ENCODE measurements at places on chromosomes 12 and 14.

GRCh38 chr14:75837151-75837787 lies 144.5 kb downstream of the TGFB3 start:
- DNase-seq: no peak

GRCh38 chr14:75752086-75752485 lies 91.0 kb downstream of the TTLL5 start:
- no peak for DNase-seq

DNA sequence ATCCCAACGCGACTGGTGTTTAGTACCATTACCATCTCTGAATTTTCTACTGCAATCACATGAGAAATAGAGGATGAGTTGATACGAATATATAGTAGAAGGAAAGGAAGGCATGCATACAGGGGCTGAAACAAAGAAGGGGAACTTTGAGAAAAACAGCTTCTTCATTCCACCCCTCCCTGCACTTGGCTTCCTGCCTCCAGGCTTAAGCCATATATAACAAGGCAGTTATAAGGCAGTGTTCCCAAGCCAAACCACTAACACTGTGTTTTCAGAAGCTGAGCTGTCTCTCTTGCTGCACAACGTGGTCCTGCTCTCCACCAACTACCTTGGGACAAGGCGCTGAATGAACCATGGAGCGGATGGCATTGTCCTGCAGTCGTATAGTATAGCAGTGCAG lies 11.0 kb downstream of the LETMD1 start:
- no peak for DNase-seq

DNA sequence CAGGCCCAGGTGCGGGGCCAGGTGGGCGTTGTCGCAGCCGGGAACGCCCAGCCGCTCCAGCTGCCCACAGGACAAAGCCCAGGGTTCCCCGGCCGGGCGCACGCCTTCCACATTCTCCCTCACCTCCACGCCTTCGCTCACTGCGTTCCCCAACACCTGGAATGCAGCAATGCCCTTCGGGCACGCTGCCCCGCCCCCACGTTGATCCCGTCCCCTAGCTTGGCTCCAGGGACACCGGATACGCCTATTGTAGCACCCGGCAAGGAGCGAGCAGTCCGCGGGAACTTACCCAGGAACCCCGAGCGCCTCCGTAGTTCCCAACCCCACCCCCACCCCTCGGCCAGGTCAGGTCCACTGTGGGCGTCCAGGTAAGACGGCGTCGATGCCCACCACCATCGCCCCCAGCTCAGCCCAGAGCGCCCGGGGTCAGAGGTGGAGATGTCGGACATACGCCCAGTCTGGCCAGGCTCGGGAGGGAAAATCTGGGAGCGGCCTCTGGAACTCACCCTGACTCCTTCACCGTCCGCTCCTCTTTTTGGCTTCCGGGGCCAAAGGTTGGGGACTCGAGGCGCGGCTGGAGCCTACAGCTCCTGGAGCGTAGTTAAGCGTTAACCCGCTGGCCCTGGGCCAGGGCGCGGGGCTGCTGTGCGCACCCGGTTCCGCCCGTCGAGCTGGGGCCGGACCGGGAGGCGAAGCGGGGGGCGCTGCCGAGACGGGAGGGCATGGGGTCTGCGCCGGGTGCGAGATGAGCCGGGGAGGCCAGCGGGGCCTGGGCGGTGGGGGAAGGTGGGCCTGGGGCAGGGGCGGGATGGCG lies 594 bp upstream of the CEP170B start:
- DNase-seq: no peak

- peak; percentile 33 for DNase-seq
Measured at GRCh38 chr12:132089407-132089910, 54.7 kb downstream of the DDX51 start.

- DNase-seq: no peak
Measured at GRCh38 chr14:101635749-101636560, 74.7 kb downstream of the DIO3 start.

DNA sequence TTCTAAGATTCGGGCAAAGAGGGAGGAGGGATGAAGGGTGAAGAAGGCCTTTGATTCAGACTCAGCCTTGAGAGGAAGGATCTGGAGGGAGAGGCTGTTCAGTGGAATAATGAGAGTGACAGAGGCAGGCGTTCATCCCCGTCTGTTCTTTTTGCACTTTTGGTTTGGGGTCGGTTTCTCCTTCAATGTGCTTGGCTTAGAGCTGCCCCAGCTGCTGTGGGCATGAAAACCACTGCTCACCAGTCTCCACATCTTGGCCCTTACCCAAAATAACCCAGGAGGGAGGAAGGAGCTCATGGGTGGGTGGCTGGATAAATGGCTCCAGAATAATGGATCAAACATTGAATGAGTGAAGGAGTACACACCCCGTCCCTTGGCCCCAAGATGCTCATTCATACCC lies 261.7 kb upstream of the FKBP4 start:
- DNase-seq: no peak

- peak; percentile 2 for DNase-seq
Measured at GRCh38 chr14:62015243-62015642, 253.0 kb downstream of the SNAPC1 start.

- no peak for DNase-seq
Measured at GRCh38 chr14:52481864-52482263, 70.4 kb downstream of the TXNDC16 start.

- no peak for DNase-seq
Measured at GRCh38 chr12:111645433-111645832, 40.3 kb downstream of the BRAP start.

DNA sequence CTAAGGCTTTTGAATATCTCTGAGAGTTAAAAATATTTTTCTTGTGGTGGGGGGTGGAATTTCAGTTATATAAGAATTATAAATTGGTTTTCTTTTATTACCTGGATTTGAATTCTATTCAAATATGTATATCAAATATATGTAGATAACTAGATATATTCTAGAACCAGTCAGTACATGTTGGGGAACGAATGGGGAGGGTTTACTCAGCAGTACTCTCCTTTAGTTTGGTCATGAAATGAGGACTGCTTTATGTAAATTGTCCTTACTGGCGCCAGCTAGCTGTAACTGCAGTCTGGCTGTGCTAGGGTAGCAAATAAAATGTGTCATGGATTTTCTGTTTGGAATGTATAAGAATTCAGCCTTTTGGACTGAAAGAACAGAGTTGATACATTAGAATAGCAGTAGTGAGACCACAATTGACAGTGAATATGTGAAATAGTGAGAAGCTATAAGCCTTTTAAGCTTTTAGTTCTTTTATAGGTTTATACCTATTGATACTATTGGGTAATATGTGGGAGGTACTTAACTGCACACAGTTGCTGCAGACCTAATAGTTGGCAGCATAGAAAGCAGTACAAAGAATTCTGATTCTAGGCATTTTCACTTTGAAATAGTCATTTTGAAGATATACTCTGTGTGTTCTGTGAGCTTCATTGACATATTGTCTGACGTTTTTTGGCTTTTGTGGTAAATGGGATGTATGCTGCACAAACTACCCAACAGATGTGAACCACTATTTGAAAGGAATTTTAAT lies 29.0 kb downstream of the ATF7IP start:
- DNase-seq: peak; percentile 84

DNA sequence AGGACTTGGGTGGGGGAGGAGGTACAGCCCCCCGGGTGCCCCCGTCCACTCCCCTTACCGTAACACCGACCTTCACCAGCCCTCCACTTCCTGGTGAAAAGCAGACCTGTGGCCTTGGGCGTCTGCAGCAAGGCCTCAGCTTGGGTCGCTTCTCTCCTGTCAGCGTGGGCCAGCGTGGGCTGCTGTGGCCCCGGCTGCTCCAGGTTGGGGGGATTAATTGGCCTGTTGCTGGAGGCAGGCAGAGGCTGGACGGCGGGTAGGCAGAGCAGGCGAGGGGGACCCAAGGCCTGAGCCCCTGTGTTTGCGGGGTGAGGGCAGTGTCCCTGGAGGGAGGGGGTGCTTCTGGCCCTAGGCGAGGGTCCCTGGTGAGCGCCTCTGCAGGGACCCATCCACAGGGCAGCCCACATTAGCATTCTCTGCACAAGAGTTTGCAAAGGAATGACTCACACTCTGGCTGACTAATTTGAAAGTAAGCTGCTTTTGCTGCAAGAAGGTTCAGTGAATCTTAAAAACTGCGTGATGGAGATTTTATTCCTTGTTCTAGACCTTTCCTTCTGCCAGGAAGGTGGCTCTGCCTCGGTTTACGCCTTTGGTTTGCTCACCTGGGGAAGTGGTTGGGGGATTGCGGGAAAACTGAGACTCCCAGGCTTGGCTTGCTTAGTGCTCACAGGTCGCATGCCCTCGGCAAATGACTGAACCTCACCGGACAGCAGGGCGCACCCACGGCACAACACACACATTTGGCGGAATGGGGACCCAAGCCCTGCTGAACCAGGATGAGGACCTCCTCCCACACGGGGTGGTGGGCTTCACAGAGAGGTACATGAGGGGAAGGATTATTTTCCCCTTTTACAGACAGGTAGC lies 37.9 kb upstream of the DLK1 start:
- peak; percentile 60 for DNase-seq

- DNase-seq: peak; percentile 36
Measured at GRCh38 chr12:53174881-53175491, 5.5 kb upstream of the ZNF740 start.

- DNase-seq: no peak
Measured at GRCh38 chr12:51890511-51891171, 2.7 kb downstream of the ANKRD33 start.

DNA sequence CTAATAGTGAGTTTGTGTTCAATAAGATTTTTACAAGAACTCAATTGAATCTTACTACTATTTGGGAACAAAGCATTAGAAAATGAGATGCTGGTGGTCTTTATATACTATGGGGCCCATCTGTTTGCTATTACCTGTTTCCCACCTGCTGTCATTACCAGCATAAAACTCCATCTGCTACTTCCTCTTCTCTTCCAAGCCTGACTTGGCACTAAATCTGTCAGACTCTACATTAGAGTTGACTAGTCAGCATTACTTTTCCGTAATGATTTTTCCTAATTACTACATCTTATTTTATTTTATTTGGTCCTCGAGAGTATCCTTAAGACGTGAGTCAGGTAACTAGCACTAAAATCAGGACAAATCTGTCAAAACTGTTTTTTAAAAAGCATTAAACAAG lies 68.1 kb upstream of the KRR1 start:
- DNase-seq: no peak

DNA sequence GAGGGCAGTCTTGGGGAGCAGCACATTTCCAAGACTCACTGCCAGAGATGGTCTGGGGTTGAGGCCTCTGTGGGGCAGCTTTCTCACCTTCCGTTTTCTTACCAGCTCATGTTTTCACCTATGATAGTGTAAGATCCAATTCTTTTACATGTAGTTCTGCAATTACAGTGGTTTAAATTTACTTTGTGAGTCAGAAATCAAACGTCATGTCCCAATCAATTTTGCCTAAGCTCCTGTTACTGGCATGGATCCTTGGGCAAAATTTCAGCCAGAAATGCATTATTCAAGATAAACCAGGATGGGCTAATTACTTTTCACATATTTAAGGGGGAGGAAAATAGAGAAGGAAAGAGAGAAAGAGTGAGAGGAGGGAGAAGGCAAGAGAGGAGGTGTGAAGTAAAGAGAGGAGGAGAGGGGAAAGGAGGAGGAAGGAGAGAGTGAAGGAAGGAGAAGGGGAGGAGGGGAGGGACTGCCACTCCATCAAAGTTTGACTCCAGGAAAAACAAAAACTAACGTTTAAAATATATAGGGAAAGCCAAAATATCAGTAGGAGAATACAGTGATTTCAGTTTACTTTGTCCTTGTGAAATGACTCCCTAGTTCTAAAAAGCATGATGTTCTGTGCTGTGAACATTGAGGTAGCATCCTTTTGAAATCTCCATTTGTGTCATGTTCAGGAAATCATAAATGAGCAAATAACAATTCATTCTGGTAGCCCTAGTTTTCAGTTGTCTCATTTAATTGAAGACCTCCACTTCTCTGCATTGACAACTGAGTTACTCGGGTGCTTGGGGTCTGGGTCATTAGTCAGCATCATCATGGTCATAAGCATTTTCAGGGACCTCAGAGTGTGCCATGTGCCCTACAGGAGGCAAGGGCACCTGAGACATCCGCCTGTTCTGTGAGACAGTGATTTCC lies 3.0 kb downstream of the BMAL2 start:
- DNase-seq: no peak

- DNase-seq: no peak
Measured at GRCh38 chr14:34161351-34162082, 210.6 kb upstream of the EGLN3 start.

GRCh38 chr14:86279405-86279804 lies 749.5 kb downstream of the FLRT2 start:
- DNase-seq: no peak

- peak; percentile 40 for DNase-seq
Measured at GRCh38 chr14:92960706-92961566, 38.0 kb downstream of the CHGA start.

- no peak for DNase-seq
Measured at GRCh38 chr14:48250575-48250974, 575.2 kb upstream of the MDGA2 start.

DNA sequence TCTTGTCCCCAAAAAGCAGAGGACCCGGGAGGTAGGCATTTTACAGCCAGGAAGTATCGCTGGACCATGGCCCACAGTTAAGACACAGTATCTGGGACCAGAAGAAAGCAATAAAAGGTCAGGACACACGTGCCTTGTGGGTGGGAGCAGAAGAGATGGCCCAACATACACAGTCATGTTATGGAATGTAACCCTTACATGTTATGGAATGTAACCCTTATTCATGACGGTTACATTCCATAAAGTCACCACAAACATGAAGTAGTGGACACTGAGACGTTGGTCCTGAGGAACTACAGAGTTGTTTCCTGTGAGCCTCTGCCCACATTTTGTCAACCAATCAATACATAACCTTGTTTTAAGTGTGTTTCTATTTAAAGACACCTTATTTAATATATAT lies 285.6 kb upstream of the FKBP4 start:
- DNase-seq: no peak

DNA sequence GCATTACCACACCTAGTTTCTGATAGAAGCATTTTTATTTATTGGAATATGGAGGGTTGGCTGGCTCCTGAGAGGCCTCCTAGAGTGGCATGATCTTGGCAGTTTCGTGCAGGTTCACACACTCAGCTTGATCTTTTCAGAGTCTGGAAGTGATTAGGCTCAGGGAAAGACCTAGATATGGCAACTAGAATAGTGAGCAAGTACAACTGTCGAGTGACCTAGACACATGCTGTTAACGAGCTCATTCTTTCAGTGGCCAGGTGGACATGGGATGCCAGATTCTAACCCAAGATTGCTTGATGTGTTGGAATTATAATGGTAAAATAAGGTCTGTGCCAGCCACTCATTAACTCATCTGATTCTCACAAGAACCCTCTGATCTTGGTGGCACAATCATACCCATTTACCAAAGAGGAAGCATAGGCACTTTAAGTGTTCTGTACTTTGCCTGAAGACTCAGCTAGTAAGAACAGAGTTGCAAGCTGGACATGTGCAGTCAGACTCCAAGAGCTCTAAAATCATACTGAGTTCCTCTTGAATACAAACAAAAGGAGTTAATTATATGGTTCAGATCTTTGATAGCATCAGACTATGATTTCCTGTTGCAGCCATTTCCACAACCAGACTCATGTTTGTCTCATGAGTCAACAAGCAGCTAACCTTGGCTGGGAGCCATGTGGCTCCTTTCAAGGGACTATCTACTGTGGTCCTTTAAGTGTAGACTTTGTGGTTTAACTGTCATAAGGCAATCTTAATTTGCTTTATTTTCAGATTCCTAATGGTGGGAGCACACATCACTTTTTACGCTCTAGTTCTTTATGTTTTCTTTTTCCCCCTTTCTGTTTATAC lies 144.2 kb downstream of the PLEKHA5 start:
- DNase-seq: peak; percentile 97

- DNase-seq: no peak
Measured at GRCh38 chr12:103765322-103765721, 75.7 kb downstream of the NT5DC3 start.
